ENCODE measurements at places on chromosomes 7 and 10. TPM values are rescaled to one million over a fixed set of nuclear protein-coding genes. Genes with fewer than 3 reads are reported as not detected.
A peak's percentile ranks its signal among the peaks of the same experiment; 100 is the strongest.

DNA sequence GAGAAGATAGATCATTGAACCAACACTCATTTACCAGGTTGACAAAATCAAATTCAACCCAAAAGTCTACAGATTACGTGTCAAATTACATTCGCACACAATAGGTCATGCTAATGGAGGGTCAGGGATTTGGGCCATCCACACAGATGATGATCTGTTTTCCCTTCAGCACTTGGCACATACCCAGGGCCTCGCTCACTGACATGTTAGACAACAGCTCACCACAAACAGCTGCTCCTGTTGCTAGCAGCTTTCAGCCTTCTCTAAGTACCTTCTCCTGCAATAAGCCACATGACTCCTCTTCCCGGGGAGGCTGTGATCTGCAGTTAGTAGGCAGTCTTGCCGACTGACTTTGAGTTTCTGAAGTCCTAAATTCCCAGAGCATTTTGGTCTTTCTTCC is 18.4 kb downstream of the NKX2-3 start:
- DNase-seq: no peak

TIMM23 gene
- polyA plus RNA-seq: 117 TPM

DNA sequence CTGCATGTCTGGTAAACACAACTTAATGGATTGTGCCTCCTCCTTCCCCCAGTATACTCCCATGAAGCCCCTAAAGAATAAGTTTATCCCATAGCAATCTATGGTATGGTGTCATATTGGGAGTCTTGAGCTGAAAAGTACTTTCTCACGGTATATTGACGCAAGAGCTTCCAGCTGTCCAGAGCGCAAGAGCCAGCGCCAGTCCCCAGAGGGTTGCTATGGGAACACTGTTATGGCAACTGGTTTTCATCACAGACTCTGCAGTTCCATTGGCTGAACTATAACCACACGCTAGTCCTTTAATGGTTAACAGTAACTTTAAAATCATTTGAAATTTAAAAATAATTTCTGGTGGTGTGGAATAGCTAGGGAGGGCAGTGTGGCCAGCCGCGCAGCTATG is 46.9 kb downstream of the PRPF18 start:
- peak; percentile 82 for DNase-seq

GRCh38 chr7:94190599-94191061 is 186.5 kb upstream of the BET1 start:
- DNase-seq: peak; percentile 13

- peak; percentile 52 for DNase-seq
Observed at GRCh38 chr10:19877466-19878255, 61.4 kb downstream of the PLXDC2 start.

Data from right cardiac atrium (tissue), 5 donors.